CD4-positive, alpha-beta T cell treated with Interleukin-17A for 4 hours (primary cell): ENCODE measurements at places on chromosomes 3 and 15.

DNA sequence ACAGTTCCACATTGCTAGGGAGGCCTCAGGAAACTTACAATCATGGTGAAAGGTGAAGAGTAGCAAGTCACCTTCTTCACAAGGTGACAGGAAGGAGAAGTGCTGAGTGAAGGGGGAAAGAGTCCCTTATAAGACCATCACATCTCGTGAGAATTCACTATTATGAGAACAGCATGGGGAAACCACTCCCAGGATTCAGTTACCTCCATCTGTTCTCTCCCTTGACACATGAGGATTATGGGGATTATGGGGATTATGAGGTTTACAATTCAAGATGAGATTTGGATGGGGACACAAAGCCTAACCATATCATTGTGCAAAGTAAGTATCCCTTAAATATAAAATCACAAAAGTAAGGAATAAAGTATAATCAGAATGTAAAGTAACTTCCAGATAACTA is 375.9 kb upstream of the NAALADL2 start:
- DNase-seq, result no peak

GRCh38 chr3:185488465-185488864 is 10.4 kb downstream of the TMEM41A start:
- no peak for DNase-seq

- DNase-seq, result no peak
Measured at GRCh38 chr3:100526613-100527346, 34.4 kb downstream of the TMEM45A start.

DNA sequence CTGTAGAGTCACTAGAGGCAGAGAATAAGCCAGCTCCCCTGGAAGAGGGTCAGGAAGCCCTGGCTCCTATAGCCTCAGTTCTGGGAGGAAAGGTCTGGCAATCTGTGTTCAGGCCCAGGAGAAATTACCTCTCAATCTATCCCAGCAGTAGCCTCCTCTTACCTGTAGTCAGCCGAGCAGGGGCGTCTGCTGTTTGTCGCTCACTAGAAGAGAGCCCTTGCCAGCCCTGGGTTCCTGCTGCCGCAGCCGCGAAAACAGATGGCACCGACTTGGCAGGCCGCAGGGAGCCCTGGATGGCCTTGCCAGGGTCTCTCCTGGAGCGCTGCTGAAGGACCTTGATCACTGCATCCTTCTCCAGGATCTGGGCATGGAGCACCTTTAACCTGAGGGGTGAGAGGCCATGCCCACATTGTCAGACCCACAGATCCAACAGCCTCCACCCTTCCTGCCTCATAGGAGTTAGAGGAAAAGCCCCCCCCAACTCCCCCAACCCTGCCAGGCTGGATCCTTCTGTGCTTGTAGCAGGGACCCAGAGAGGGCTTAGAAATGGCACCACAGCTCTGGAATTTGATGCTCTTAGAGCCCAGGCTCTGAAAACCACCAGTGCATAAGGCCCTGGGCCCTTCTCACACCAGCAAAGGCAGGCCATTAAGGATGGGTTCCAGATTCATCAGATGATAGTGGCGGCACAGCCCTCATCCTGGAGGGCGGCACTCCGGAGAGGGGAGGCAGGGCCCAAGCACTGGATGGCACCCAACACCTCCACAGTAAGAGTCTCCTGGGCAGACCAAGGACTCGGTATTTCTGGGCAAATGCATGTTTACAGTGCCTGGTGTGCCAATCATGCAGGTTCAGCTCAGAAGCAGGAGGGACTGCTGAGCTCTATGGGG is 14.9 kb downstream of the AMOTL2 start:
- DNase-seq, result no peak

GRCh38 chr15:58484791-58485600 is 53.2 kb downstream of the LIPC start:
- DNase-seq, result peak; percentile 54
